ENCODE measurements at places on chromosomes 3 and 15. TPM values are rescaled to one million over a fixed set of nuclear protein-coding genes. Genes with fewer than 3 reads are reported as not detected.
A peak's percentile ranks its signal among the peaks of the same experiment; 100 is the strongest.

GRCh38 chr15:90816401-90817116 lies 51.8 kb upstream of the FURIN start:
- no peak for DNase-seq

DNA sequence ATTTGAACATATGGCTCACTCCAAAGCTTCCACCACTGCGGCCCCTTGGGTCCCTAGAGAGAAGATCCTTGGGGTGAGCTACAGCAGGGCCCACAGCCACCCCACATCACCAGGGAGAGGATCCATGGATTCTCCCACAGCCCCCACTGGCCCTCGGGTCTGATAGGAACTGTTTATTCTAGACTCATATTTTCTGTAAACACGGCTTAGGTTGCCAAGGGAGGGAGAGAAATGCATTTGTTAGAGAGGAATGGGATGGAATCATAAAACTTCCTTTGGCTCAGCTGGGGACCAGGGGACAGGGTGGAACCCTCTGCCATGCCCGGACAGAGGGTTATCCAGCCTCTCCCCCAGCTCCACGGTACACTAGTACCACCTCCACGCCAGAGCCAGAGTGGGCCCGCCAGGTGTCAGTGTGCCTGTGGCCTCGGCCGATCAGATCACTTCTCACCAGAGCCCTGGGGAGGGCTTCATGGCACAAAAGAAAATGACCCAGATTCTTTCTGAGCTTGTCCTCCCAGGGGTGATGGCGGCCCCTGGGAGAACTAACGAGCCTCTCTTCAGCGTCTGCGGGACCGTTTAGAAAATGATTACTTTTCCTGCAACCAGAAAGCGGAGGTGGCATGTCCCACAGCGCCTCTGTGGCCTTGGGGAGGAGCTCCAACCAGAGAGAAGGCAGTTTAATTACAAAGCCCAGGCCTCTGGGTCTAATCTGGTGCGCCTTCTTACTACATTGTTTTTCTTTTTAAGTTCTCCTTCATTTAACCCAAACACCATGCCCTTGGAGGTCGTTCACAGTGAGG lies 33.7 kb downstream of the ADCY5 start:
- no peak for DNase-seq

Gene AHSG
- total RNA-seq: not detected

- DNase-seq: peak; percentile 66
These were observed 68.9 kb downstream of the MINDY2 start for GRCh38 chr15:58840048-58840447.

DNA sequence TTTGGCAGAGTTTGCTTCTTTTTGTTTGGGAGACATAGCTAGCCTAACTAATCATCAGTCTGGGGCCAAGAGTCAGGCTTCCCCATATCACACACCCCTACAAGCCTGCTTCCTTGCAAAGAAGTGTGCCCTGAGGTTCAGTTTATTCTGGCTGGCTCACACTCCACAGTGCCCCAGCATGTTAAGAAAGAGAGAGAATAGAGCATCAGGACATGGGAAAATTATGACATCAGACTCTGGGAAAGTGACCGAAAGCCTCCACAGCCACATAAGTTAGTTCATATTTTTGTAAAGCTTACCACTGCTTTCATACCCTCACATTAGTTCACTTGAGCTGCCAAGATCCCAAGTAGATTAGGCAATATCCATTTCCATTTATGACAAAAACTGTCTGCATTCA lies 63.0 kb upstream of the CFAP161 start:
- no peak for DNase-seq

Gene SCAANT1
- total RNA-seq: not detected

GRCh38 chr3:14511623-14512280 lies 28.4 kb downstream of the GRIP2 start:
- DNase-seq: no peak

Data from HT-29 (cell line).